NCI-H1105 treated with DMSO at 0.1 percent for 48 hours (cell line): ENCODE measurements at places on chromosomes 1 and 21.

DNA sequence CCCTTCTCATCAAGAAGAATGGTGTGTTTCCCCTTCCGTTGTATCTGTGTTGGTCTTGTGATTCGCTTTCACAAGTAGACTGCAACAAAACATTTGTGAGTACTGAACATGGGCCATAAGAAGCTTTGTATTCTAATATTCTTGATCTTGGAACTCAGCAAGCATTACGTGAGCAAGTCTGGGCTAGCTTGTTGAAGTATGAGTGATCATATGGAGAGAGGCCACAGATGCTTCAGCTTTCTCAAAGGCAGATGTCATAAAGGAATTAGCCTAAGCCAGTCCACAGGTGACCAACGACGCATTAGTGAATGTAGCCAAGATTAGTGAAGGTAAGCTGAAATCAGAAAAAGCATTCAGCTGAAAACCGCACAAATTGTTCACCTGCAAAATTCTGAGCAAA lies 609.6 kb upstream of the NEGR1 start:
- no peak for DNase-seq

- DNase-seq: no peak
Measured at GRCh38 chr1:74266001-74266400, 30.8 kb downstream of the TNNI3K start.

DNA sequence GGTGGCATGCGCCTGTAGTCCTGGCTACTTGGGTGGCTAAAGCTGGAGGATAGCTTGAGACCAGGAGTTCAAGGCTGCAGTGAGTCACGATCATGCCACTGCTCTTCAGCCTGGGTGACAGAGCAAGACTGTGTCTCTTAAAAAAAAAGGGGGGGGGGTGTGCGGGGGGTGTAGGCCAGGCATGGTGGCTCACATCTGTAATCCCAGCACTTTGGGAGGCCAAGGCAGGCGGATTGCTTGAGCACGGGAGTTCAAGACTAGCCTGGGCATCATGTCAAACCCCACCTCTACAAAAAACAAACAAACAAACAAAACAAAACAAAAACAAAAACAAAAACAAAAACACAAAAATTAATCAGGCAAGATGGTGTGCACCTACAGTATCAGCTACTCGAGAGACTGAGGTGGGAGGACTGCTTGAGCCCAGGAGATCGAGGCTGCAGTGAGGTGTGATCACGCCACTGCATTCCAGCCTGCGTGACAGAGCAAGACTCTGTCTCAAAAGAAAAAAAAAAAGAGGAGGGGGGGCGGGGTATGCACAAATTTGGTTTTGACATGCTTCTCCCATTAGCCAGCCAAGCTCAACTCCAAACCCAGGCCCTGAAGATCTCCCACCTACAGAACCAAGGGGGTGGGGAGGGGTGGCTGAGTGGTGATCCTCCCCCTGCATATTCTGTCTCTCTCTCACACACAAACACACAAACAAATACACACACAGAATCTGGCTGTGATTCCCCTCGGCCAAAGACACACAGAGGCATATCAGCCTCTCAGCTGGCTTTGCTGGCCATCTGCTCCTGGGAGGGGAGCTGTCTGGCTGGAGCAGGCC lies 3.1 kb downstream of the PTAFR start:
- no peak for DNase-seq

- no peak for DNase-seq
Measured at GRCh38 chr1:228109962-228110488, 926 bp upstream of the MRPL55 start.

DNA sequence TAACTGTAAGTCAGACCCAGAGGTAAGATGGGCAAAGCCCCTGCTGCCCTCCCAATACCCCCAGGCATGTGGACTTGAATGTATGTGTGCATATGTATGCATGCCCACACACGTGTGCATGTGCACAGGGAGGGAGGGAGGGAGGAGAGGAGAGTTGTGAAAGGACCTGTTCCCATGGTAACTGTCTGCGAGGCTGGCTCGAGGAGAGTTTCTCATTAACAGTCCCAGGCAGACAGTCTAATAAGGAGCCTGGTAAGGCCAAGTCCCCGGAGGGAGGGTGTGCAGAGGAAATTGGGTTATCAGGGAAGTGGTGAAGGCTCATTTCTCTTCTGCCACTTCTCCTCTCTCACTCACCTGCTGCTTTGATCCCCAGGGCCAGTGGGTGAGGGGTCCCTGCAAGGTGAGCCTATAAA lies 74.9 kb downstream of the NFASC start:
- peak; percentile 16 for DNase-seq

GRCh38 chr1:211985556-211986264 lies 49.6 kb downstream of the INTS7 start:
- DNase-seq: no peak

DNA sequence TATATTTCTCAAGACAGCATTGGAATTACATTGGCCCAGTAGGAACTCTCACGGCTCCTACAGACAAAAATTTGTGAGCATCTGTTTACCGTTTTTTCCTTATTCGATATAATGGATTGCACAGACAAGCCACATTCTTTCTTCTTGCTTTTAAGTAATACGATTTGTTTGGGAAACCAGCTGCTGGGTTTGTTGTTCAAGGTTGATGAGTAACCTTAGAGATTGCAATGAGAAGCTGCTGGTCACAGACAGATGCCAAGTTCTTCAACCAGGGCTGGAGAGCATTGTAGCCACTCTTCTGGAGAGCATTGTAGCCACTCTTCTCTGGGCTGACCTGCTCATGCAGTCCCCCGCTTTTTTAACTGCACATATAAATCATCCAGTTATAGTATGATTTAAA lies 1.4 kb upstream of the MIA3 start:
- DNase-seq: no peak

GRCh38 chr1:162019006-162019405 lies 4.7 kb downstream of the OLFML2B start:
- peak; percentile 86 for DNase-seq

- DNase-seq: no peak
Measured at GRCh38 chr21:38134084-38134873, 122.5 kb upstream of the KCNJ15 start.

DNA sequence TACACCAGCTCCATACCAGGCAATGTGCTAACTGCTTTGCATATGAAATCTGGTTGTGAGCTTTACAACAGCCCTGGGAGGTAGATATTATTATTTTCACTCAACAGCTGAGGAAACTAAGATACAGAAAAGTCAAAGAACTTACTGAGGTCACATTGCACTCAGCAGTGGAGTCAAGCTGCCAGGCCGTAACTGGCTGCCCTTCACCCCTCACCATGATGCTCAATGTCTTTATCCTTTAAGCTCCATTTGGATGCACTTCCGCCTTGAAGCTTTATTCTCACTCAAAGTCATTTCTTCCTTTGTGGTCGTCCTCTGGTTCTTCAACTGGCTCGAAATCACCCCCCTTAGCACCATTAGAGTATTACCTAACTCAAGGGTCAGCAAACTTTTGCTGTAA lies 81.7 kb upstream of the RALGPS2 start:
- DNase-seq: no peak

DNA sequence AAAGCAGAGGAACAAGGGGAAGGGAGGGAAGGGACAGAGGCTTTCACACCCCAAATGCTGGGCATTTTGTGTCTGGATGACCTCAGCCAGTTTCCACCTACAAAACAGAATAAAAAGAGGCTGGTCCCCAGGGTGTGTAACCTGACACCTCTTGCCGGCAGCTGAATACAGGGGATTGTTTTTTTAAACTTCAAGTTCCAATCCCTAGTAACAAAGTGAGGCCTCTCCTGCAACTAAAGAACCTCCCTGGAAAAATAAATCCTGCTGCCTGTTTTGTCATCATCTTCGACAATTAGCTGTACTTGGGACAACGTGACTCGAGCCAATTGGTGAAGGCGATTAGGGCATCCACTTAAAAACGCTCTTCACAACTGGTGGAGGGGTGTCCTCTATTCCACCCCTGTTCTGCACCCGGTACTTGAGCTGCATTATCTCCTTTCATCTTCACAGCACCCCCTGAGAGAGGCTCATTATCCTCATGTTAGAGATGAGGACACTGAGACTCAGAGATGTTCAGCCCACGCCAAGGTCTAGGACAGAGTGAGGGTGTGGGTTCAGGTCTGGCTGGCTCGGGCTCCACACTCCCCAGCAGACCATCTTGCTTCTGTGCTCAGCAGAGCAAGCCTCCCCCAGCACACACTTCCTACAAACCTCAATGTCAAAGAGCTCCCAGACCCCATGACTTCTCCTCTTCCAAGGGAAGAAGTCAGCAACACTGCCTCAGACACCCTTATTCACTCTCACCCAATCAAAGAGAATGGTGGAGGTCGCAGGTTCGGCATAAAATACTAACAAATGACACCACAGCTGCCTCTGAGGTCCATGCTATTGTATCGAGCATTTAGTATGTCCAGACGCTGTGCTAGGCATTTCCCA lies 15.2 kb downstream of the ITPKB start:
- DNase-seq: peak; percentile 80

GRCh38 chr1:58768971-58769808 lies 14.7 kb downstream of the JUN start:
- peak; percentile 26 for DNase-seq

DNA sequence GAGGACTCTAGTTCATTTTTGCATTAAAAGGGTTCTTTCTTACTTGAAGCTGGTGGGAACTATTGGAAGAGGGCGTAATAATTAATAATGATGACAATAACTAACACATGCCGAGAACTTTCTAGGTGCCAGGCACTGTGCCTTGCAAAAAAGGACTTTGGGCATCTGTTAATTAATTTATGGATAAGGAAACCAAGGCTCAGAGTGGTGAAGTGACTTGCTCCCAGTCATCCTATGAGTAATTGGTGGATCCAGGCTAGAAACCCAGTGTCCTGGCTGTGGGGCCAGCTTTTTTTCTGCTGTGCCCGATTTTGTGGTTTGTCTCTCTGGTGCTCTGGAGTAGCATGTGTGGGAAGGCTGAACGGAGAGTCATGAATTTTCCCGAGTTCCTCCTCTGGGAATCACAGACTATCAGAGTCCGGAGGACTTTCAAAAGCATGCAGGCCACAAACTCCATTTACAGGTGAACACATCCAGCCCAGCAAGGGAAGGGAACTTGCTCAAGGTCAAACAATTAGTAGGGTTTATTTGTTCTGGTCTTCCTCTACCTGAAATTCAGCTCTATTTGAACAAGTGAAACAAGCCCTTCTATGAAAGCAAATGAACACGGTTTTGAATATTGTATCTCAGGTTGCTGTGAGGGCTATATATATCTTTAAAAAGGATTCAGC lies 23.4 kb downstream of the ROR1 start:
- DNase-seq: no peak

- no peak for DNase-seq
Measured at GRCh38 chr1:70571191-70571590, 160.1 kb downstream of the CTH start.

DNA sequence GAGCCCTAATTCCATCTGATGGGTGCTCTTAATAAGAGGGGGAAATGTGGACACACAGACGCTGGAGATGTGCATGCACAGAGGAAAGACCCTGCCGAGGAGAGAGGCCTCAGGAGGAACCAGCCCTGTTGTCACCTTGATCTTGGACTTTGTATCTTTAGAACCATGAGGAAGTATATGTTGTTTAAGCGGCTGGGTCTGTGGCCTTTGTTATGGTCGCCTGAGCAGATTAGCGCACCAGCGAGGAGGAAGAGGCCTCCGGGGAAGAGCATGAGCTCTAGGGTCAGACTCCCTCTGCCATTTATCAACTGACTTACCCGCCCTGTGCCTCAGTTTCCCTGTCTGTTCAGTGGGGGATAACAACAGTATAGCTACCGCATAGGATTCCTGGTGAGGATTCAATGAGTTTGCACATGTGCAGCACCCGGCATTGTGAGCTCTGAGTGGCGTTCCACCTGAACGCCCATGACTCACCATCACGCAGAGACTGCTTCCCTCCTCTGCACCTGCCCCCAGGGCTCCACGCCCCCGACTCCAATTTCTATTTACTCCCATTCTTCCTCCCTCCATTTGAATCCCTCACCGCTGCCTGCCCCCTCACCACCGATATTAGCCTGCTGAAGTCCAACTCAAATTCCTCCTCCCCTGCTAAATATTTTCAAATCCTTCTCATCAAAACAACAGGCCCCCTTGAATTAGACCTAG lies 67.2 kb downstream of the ATP5PO start:
- no peak for DNase-seq

- DNase-seq: no peak
Measured at GRCh38 chr1:81412954-81413353, 387.8 kb upstream of the ADGRL2 start.

- DNase-seq: no peak
Measured at GRCh38 chr1:93178418-93178817, 1.8 kb downstream of the TMED5 start.

DNA sequence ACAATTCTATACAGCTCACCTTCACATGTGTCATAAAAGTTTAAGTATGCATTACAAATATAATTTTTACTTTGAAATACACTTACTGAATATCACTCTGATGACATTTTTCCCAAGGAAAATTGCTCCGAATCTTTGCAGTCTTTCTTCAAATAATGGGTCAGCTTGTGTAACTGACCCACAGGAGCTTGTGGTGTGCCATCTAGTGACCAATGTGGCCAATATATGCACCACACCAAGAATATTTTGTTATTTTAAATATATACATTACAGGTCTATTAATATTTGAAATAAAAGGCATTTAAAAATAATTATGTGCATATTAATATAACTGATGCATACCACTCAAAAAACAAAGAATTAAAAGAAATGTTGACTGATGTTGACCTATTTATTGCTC lies 271.4 kb downstream of the TBX15 start:
- no peak for DNase-seq

DNA sequence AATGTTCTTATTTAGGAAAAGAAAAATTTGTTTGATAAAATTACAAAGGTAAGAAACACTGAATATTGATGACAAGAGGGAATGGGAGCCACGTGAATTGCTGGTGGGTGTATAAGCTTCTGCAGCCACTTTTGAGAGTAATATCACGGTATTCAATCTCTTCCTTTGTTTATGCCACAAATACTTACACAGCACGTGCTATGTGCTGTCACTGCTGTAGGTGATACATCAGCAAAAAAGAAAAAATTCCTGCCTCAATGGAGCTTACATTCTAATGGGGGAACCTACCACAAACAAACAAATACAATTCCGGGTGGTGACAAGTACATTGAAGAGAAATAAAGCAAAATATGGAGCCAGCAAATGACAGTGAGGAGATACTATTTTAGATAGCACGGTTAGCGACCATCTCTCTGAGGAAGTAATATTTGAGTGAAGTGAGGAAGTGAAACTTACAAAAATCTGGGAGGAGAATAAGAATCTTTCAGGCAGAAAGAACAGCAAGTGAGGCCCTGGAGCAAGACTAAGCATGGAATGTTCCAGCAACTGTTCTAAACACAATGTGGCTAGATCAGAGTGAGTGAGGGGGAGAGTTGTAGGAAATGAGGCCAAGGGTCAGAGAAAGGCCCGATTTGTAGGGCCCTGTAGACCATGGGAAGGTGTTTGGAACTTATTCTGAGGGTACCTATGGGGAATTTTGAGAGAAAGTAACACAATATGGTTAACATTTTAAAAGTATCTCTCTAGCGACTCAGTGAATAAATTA lies 2.6 kb upstream of the FCRLB start:
- no peak for DNase-seq

GRCh38 chr21:42461881-42462877 lies 33.8 kb downstream of the RSPH1 start:
- DNase-seq: no peak
